Activated CD4-positive, alpha-beta T cell treated with anti-CD3 and anti-CD28 coated beads for 24 hours (primary cell): ENCODE measurements at places on chromosomes 2 and 18.

DNA sequence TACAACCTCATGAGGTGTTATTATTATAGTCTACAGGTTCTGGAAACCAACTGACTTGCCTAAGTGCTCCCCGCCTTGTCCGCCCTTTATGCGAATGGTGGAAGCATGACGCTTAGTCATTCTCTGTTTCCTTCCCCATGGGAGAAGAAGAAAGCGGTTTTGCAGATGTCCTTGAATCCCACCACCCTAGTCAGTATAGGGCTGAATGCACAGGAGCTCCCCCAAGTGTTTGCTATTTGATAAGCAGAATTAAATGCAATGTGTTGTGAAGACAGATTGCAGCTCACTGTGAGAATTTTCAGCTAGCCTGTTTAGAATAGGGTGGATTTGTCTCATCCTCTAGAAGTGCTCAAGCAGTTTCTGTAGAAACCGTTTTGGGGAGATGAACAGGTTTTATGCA lies 652.0 kb downstream of the DCC start:
- DNase-seq = no peak

DNA sequence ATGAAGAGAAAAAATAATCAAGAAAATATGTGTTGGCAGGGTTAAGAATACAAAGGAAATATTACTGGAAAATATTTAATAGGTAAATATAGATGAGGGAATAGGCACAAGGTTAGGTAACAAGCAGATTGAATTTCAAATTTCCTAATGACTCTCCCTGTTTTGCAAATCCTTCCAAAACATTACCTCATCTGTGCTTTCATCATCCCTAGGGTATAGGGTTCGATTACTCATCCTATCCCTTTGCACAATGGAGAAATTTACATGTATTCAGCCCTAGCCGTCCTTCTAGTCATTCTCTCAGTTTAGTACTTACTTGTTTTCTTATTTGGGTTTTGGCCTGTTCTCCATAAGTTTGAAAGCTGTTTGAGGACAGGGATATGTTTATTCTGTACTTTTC lies 864.6 kb upstream of the FSHR start:
- DNase-seq = no peak

- DNase-seq = peak; percentile 8
These were observed at the start of gene DSG2 for GRCh38 chr18:31497836-31498573. DSG2 (plus strand) TSS chr18:31498177; CDS start chr18:31498252, 75 bp downstream.

GRCh38 chr18:44883671-44884070 lies 203.0 kb downstream of the SETBP1 start:
- DNase-seq = no peak

- DNase-seq = no peak
These were observed 986.3 kb upstream of the CELF4 start for GRCh38 chr18:38551881-38552280.

DNA sequence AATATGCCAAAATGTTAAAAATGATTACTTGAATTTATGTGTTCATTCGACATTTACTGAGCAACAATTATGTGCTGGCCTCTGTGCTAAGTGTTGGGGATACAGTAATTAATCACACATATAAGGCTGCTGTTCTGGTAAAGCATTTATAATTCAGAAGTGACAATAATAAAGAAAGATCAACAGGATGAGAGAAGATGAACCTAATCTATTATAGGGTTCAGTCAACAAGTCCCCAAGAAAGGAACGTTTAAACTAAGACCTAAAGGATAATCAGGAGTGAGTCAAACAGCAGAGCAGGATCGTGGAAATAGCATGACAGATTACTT lies 60.1 kb upstream of the COX7A2L start:
- DNase-seq = no peak

DNA sequence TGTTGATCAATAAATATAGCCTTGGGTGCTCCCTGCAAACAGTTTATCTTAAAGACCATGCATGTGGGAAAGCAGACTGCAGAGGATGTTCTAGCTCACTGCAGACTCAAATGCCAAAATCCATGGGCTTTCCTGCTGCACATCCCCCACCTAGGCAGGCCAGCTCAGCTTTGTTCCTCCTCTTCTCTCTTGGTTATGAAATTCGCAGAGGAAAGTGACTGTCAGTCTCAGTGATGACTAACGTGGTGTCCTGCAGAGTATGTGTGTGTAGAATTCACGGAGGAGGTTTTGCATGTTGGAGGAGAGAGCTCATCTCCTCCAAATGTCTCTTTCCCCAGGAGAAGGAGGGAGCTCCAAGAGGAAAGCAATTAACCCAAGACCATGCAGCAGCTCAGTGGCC lies 21.4 kb upstream of the KCNS3 start:
- DNase-seq = no peak

DNA sequence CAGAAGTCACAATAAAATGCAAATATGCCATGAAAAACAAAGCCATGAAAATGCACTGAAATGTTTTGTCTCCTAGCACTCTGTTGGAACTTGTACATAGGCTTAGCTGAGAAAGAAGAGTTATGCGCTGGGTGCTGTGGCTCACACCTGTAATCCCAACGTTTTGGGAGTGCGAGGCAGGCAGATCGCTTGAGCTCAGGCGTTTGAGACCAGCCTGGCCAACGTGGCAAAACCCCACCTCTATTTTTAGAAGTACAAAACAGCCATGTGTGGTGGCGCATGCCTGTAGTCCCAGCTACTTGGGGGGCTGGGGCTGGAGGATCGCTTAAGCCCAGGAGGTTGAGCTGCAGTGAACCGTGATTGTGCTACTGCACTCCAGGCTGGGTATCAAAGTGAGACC lies 39.9 kb downstream of the IRS1 start:
- DNase-seq = no peak

DNA sequence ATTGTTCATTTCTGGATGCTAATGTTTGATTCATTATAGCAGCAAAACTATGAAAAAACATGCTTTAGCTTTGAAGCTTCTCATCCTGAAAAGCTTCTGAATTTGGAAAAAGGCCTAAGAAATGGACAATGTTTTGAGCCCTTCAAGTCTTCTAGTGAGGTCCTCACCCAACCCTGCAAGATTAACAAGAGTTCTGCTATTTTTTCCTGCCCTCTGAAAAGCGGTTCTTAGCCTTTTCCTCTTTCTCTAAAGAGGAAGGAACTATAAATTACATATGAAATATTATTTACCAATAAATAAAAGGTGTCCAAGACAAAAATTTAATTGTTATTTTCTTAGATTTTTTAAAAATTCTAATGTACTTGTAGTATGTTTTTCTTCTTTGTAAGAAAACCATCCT lies 19.9 kb upstream of the CDH19 start:
- DNase-seq = no peak

GRCh38 chr2:235000426-235001236 lies 48.8 kb downstream of the SH3BP4 start:
- no peak for DNase-seq

DNA sequence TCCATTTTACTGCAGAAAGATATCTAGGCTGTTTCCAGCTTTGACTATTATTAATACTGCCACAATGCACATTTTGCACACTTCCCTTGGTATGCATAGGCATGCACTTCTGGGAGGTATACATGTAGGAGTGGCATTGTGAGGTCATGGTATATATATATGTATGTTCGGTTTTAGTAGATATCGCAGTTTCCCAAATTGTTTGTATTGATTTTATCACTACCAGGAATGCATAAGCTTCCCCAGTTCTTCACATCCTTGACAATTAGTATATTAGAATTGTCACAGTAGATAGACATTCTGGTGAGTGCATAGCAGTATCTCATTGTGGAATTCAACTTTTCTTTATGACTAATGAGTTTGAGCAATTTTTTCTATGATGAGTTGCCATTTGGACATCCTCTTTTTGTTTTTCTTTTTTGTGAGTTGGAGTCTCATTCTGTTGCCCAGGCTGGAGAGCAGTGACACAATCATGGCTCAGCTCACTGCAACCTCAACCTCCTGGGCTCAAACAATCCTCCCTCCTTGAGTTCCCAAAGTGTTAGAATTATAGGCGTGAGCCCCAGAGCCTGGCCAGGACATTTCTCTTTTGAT lies 4.2 kb upstream of the GRB14 start:
- DNase-seq = no peak

DNA sequence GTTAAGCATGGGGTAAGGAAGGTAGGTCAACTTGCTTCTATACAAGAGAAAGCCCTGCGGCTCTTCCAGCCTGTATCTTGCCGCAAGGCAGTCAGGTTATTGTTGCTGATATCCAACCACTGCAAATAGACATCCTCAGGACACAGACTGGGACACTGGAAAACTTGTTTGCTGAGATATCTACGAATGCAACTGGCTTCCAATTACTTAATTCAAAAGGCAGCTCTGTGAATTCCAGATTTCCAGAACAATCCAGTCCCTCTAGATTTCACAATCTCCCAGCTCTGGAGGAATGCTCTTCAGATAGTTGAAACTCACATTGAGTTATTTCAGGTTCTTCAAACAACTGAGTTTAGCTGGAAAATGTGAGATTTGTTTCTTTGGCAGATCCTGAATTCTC lies 34.6 kb upstream of the SP9 start:
- no peak for DNase-seq

GRCh38 chr2:95296880-95297487 lies at the start of gene KCNIP3:
KCNIP3 (plus strand) TSS chr2:95297347; CDS start chr2:95297439, 92 bp downstream.
- DNase-seq = no peak

DNA sequence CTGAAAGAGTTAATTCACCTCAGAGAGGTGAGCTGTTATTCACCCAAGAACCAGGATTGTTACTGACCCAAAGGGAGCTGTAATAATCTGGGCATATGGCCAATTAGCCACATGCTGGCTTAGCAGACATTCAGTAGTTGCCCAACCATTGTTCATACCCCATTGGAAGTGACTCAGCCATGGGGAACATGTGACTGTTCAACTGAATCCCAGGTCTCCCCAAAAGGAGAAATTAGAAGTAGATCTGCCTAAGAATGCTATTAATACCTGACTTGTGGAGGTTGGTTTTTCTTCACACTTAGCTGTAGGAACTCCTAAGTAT lies 272.6 kb upstream of the UBE2E3 start:
- no peak for DNase-seq

DNA sequence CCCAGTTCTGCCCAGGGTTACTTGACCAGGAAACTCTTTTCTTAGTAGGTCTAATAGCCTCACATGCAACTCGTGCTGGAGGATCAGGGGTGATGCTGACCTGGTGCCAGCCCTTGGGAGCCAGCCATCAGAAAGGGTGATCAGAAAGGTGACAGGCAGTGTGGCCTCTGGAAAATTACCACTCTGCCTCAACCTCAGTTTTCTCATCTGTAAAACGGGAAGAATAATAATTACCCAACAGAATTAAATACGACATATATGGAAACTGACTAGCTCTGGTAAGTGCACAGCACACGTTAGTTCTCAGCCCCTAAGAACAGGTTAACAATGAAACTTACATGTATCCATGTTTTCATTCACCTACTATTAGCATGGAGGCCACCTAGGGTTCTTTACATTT lies 157.6 kb downstream of the EN1 start:
- no peak for DNase-seq

- DNase-seq = no peak
These were observed 223.3 kb upstream of the ATP5MC3 start for GRCh38 chr2:175404839-175405238.

GRCh38 chr2:179677077-179677688 lies 184.2 kb downstream of the ZNF385B start:
- no peak for DNase-seq

- peak; percentile 52 for DNase-seq
These were observed 40.1 kb downstream of the ODC1 start for GRCh38 chr2:10407841-10408648.

DNA sequence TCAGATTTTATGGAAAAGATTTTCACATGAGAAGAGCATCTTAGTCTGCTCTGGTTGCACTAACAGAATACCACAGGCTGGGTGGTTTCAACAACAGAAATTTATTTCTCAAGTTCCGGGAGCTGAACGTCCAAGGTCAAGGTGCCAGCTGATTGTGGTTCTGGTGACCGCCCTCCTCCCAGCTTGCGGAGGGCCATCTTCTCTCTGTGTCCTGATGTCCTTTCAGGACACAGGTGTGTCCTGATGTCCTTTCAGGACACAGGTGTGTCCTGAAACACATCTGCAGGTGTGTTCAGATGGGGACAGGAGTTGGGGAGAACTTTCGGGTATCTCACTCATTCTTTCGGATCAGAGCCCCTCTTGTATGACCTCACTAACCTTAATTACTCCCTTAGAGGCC lies 374.9 kb downstream of the SOX11 start:
- no peak for DNase-seq

DNA sequence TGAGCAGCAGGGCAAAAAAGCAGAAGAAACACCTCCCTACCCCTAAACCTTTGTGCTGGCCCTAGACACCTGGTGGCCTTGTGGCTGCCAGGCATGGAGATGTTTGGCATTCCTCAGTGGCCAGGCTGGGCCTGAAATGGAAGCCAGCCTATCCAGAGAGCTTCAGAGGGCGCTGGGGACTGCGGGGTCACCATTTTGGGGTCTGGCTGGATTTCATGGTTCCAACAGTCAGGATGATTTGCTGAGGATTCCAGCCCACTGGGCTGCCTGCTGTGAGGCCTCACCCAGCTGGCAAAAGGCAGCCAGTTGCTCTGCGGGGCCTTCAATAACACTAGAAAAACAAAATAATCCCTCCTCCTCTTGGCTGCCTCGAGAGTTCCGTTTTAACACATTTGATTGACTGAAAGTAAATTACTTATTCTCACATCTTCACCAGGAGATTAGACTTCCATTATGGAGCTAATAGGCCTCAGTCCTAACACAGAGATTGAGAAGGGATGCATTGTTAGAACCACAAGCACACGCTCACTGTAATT lies 154.1 kb downstream of the EN1 start:
- DNase-seq = no peak
